ENCODE measurements at places on chromosomes 1 and 21.

DNA sequence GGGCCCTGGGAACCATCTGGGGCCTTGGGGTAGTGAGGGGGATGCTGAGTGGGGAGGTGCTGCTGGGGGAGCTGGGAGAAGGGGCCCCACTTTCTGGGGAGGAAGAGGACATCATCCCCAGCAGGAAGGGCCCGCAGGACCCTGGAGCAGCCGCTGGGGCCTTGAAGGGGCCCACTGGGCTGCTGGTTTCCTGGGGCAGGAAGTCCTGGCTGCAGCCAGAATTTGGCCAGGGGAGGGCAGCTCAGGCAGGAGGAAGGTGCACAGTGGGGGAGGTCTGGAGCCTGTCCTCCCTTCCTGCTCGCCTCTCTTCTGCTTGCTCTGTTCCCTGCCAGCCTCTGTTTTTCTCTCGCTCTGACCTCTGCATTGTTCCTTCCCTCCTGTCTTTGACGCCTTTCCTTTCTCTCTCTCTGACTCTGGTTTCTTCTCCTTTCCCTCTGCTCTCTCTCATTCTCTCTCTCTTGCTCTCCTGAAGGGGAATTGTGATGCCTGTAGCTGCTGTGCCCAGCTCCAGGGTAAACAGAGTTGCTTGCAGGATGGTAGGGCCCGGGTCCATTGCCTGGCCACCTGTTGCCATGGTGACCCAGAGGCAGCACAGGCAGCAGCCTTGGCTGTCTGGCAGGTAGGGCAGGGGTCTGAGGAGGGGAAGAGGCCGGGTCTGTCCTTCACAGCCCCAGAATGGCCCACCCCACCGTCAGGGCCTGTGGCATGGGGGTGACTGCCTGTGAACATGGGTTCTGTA lies 23.9 kb downstream of the ACOT11 start:
- DNase-seq = no peak

- no peak for DNase-seq
Observed at GRCh38 chr1:175918364-175918801, 175.0 kb upstream of the TNR start.

DNA sequence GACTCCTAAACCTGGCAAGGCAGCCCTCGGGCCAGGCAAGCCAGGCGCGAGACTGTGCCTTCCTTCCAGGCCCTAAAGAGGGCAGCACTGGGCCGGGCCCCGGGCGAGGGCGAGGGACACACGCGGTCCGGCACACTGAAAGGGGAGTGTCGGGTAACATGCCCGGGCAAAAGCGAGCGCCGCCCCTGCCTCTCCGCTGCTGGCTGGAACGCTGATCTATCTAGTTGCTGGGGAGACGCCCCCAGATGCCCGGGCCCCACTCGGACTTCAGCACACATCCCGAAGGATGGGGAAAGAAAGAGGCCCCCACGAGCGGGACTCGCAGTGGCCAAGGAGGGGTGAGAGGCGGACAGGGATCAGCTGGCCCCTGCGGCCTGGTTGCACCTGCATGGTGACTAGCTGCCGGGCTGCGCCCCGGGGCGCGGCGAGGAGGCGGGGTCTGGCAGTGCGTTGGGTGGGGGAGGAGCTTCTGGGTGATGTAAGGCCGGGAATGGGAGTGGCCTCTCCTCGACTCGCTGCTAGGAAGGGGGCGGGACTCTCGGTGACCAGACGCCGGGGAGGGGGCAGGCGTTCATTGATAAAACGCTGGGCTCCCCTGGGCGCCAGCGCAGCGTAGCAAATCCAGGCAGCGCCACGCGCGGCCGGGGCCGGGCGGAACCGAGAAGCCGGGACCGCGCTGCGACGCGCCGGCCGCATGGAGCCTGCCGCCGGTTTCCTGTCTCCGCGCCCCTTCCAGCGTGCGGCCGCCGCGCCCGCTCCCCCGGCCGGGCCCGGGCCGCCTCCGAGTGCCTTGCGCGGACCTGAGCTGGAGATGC lies at the start of gene PLK3:
Gene PLK3 (plus strand): TSS at position 608 of the 815 bp plus-strand sequence. CDS start 87 bp downstream, at position 695.
- peak; percentile 95 for DNase-seq

GRCh38 chr1:247218121-247218651 lies 37.7 kb upstream of the VN1R5 start:
- no peak for DNase-seq

- DNase-seq = no peak
Observed at GRCh38 chr1:167022384-167022783, 33.3 kb downstream of the MAEL start.

GRCh38 chr1:187504779-187505178 lies 676.0 kb downstream of the PLA2G4A start:
- DNase-seq = no peak

DNA sequence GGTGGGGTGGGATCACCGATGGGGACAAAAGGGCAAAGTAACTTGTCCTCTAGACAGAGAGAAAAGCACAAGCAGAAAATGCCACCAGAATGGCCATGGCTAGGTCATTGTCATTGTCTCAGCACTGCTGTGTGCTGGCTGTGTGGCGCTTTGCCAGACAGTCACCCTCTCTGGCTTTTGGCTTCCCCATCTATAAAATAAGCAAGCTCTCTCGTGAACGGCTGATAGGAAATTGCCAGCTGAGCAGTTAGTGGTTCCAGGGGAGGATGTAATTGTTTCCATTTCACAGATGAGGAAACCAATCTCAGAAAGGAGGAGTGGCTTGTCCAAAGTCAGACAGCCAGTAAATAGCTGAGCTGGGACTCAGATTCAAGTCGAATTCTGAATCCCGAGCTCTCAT lies 32.5 kb downstream of the PADI2 start:
- DNase-seq = no peak

- DNase-seq = no peak
Observed at GRCh38 chr1:76679534-76680152, 187.6 kb upstream of the ST6GALNAC5 start.

DNA sequence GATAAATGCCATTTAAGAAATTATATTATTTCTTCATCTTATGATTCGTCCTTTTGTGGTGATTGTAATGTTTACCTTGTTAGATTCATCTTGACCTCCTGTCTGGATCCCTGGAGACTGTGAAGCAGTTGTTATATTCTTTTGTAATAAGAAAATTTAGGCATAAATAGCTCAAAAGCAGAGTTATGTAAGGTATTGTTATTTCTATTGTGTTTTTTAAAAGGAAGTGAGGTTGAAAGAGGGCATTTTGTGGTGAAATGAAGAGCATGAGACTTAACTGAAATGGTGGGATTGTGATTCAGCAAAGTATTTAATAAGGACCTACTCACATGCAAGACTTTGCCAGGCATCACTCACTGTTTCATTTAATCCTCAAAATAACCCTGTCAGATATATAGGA lies 104.0 kb downstream of the PDE4B start:
- no peak for DNase-seq

DNA sequence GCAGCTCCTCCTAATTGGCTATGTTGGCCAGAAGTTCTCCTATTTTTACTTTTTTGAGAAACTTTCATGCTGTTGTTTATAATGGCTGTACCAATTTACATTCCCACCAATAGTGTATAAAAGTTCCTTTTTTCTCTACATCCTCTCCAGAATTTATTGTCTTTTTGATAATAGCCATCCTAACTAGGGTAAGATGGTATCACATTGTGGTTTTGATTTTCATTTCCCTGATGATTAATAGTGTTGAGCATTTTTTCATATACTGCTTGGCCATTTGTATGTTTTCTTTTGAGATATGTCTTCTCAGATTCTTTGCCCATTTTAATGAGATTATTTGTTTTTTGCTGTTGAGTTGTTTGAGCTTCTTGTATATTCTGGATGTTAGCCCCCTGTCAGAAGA lies 46.8 kb downstream of the NTMT2 start:
- DNase-seq = no peak

GRCh38 chr1:98453066-98453465 lies 208.5 kb upstream of the SNX7 start:
- DNase-seq = no peak

DNA sequence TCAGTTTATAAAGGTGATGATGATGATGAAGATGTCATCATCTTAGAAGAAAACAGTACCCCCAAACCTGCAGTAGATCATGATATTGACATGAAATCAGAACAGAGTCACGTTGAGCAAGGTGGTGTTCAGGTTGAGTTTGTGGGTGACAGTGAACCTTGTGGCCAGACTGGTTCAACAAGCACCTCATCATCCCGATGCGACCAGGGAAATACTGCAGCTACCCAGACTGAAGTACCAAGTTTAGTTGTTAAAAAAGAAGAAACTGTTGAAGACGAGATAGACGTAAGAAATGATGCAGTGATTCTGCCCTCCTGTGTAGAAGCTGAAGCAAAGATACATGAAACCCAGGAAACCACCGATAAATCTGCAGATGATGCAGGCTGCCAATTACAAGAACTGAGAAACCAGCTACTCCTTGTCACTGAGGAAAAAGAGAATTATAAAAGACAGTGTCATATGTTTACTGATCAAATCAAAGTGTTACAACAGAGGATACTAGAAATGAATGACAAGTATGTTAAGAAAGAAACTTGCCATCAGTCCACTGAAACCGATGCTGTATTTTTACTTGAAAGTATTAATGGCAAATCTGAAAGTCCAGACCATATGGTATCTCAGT lies 16.0 kb upstream of the CHAF1B start:
- no peak for DNase-seq

DNA sequence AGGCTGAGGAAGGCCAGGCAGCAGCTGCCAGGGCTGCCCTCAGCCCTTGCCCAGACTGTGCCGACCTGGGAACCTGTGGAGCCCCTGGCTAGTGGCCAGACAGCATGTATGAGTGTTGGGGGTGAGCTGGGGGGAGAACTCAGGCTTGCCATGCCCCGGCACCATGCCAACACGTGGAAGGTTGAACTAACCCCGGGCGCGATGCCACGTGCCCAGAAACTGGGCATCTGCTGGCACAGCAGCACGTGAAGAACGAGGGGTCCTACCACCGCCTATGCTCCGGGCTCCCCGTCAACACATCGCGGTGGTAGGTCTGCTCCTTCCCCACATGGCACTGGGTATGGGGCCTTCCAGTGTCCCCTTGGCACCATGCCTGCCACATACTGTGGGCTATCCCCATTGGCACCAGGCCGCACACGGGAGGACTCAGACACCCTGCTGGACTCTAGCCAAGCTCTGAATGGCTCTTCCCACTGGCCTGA lies 68.7 kb downstream of the CASZ1 start:
- no peak for DNase-seq

- DNase-seq = no peak
Observed at GRCh38 chr1:62725255-62725654, 37.1 kb upstream of the DOCK7 start.

GRCh38 chr1:8367571-8368194 lies 49.8 kb downstream of the SLC45A1 start:
- no peak for DNase-seq

GRCh38 chr1:246647113-246647512 lies 77.1 kb upstream of the SCCPDH start:
- DNase-seq = no peak

- no peak for DNase-seq
Observed at GRCh38 chr21:29064850-29065481, 8.5 kb downstream of the CCT8 start.

DNA sequence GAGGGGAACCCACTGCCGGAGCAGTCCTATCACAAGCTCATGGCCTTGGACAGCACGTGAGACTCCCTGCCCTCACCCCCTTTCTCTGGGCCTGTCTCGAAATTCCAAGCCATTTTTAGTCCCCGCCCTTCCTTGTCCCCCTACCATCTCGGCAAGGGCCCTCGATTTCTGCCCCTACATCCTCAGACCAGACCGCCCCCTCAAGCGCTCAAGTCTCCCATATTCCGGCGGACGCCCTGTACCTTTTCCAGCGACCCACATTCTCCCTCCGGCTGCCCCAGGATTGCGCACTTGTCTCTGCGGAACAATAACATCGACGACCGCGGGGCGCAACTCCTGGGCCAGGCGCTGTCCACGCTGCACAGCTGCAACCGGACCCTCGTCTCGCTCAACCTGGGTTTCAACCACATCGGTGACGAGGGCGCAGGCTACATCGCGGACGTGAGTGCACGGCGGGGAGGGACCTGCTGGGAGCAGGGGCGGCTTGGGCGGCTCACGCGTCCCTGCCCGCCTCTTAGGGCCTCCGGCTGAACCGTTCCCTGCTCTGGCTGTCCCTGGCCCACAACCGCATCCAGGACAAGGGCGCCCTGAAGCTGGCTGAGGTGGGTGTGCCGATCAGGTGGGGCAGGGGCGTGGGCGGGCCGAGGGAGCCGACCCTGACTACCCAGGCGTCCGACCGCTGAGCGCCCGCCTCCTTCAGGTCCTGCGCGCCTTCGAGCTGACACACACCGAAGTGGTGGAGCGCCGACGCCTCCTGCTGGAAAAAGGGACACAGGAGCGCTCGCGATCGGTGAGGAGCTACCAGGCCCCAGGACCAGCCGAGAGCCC lies 7.0 kb downstream of the LRRC71 start:
- DNase-seq = peak; percentile 38

DNA sequence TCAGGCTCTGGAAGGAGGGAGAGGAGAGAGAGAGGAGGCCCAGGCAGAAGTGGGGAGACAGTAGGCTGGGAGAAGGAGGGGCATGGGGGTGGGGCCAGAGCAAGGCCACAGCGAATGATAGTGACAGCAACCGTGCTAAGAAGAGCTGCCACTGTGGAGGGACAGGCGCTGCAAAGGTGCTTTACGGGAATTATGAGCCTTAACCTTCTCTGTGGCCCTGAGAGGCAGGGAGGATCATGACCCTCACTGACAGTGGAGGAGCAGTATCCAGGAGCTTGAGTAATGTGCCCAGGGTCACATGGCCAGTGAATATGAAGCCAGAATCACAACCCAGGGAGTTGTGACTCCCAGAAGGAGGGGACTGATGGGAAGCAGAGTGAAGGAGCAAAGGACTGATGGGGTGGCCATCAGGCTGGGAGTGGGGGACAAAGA lies 53.4 kb upstream of the RPL11 start:
- no peak for DNase-seq

DNA sequence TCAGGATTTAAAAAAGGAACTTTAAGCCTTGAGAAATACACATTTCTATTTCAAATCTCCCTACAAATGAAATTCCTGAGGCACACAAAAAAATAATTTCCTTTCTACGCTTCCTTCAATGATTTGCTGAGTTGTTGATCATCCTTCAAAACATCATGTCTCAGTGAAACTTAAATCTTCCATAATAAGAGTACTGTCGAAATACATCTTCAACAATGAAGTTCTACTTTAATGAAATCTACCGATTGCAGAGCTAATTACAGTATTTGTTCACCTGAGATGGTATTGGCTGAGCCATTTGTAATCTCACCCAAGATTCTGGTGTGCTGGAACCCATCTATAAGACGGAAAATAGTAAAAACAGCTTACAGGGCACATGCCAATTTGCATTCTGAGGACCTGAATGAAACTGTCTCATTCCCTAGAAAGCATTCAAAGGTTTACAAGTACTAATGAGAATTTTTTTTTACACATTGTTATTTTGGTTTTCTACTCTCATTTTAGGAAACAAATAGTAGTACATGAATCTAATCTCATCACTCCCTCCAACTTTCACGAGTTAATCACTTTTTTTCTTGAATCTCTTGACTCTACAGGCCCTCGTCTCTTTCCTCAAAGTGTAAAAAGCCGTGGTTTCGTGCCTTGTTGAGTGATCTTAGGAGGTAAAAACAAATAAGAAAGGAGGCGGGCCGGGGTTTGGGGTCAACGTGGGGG lies 1.1 kb downstream of the CHML start:
- DNase-seq = no peak

DNA sequence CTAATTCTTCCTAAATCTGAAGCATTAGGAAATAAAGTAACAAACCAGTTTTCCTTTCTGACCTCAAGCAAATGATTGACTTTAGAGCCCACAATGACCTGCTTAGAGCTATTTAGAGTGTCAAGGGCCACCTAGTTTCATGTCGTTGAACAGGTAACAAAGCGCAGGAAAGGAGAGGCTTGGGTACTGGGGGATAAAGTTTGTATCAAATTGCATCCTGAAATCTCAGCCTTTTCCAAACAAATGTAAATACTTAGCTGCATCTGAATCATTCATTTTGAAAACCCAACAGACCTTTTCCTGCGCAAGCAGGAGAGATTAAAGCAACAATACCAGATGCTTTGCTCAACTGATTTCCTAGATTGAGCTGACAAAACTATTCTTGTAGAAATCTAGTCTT lies 121.2 kb downstream of the NRIP1 start:
- no peak for DNase-seq
